Activated CD8-positive, alpha-beta T cell treated with anti-CD3 and anti-CD28 coated beads, Interleukin-2, amount 10 ng/mL, durations not matched to agents 7 days and 5 days (primary cell): ENCODE measurements at places on chromosomes 11 and 22. TPM values are rescaled to one million over a fixed set of nuclear protein-coding genes. Genes with fewer than 3 reads are reported as not detected.

The CDC42BPG gene
- 1.2 TPM for total RNA-seq

The PTS gene
- 19.8 TPM for total RNA-seq

The PARVA gene
- not detected for total RNA-seq

The SHANK3 gene
- total RNA-seq = 0.05 TPM

The PIK3IP1 gene
- total RNA-seq = 16.1 TPM

DNA sequence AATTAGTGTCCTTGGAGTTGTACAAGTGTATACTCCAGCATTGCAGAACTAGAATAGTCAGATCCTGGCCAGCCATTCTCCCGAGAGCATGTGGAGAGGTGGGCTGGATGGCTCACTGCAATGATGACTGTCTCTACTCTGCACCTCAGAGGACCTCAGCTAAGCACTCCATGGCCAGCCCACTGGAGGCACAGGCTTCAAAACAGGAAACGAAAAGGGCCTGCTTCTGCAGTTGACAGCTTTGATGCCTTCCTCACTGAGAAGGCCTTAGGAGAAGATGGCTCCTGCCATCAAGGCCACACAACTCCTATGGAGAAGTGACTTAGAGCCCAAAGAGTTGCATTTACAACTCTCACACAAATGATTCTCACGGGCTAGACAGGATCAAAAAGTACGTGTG lies 9.1 kb downstream of the POLD4 start:
- DNase-seq = peak; percentile 44

DNA sequence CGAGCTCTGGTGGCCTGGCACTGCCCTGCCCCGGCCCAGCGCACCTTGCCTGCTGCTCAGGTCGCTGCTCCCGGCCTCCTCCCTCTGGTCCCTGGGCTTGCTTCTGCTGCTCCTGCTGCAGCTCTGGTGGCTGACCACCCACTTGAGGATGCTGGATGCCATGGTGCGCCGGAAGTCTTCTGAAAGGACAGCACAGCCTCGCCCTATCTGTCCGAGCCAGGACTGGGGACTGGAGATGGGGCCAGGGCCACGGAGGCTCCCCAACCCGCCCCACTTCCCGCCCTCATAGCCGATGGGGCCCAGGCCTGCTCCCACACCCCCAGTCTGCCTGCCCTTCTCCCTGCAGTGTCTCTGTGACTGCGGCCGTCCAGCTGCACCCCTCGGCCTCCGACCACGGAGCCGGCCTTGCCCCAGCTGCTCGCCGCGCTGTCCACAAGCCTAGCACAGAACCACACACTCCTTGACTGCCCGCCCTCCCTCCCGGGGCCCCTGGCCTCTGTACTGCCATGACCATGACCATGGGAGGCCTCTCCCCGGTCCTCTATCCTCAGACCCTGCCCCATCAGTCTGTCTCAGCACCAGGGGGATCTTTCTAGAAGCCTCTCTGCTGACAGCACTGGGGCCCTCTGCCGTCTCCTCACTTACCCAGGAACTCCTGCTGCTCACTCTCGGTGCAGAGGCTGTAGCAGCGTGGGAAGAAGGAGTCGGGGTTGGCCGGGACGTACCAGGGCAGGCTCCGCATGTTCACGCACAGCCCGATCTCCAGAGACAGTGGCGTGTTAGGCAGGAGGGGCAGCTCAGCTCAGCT lies 12.7 kb downstream of the TTLL8 start:
- no peak for DNase-seq

- DNase-seq = no peak
These were observed 975.5 kb upstream of the CCDC90B start for GRCh38 chr11:84261707-84262106.

DNA sequence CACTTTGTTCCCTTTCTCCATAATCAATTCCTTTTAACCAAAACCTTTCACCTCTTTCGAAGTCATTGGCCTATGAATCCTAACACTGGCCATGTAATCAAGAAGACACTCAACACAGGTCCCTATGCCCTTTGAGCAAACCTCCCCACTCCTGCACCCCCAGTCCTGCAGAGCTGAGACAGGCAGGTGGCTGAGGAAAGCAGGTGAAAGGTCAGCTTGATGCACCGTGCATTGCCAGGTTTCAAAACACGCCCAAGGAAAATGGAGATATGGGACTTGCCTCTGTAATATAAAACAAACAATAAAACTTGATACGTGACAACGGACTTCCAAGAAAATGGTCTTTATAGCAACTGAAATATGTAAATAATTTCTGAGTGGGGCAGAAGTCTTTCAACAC lies 10.6 kb downstream of the CPT1A start:
- DNase-seq = no peak

GRCh38 chr11:77074205-77074604 lies 7.4 kb downstream of the CAPN5 start:
- no peak for DNase-seq

DNA sequence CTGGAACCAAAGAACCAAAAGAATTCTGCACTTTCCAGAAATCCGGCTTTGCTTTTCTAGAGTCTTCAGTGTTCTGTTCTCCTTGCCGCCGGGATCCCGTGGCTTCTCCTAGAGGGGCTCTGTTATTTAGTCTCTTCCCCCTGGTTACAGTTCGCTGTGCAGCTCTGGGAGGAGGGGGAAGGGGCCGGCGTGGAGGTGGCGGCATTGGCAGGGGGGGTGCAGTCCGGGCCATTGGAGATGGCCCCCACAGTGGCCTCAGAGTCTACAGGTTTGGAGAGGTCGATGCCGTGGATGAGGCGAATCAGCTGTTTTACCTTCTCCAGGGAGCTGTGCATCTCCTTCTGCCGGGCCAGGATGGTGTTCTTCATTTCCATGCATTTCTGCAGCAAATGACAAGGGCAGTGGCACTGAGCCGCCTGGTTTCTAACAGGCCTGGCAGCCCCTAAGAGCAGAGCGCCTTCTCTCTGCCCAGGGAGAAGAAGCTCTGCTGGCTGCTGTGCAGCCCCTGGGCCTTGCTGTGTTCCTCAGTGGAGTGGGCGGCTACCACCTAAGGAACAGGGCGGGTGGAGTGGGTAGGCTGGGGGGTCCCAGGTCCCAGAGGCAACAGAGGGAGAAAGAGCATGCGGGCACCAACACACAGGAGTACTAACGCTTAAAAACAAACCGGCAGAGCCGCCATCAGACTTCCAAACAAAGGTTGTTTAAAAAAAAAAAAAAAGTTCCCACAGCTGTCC lies 11.6 kb downstream of the LARGE2 start:
- no peak for DNase-seq

DNA sequence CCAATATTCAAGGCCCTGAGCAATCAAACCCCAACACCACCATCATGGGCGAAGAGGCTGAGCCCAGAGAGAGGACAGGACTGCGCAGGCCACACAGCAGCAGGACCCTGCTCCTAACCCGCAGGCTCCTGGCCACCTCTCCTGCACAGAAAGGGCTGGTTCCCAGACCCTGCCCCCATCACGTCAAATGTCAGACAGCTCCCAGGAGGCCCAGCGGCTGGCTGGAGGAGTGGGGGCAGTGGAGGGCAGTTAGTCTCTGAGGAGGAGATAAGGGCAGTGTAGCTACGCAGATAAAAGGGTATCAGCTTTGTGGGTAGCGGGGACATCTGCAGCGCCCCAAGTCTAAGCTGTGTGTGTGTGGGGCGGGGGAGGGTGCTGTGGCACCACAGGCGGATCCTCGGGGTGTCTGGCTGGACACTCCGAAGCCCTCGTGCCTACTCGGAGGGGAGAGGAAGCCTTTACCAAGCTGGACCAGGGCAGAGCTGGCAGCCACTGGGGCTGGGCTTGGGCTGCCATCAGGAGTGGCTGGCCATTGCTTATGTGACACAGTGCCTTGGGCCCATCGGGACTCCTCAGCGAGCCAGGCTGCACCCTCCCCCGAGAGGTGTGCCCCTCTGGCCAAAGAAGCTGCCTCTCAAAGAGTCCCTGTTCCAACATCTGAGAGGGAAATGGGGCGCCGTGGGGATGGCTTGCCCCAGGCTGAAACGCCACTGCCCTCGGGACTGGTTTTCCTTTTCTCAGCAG lies 21.5 kb downstream of the FADS3 start:
- DNase-seq = no peak

DNA sequence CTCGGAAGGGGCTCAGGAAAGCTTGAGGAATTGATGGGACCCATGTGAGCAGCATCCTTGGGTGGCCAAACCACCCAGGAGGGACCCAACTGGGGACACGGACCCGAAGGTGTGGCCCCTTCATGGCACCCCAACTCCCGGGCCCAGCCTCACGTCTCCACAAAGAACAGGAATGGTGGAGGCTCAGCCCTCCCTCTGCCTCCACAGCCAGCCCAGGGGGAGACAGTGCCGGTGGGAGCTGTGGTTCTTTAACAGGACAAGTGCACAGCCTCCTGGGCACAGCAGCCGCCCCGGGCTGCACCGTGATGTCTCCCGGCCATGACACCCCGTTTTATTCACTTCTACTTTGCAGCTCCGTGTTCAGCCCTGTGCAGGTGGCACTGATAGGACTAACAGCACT lies 587.2 kb downstream of the BRD1 start:
- DNase-seq = no peak

GRCh38 chr11:44007481-44008087 lies 40.2 kb upstream of the ACCSL start:
- DNase-seq = no peak
